Hepatocyte (in vitro differentiated cells): ENCODE measurements at places on chromosomes 12 and 14. TPM values are rescaled to one million over a fixed set of nuclear protein-coding genes. Genes with fewer than 3 reads are reported as not detected.

- no peak for DNase-seq
Observed at GRCh38 chr14:99242238-99242637, 29.8 kb downstream of the BCL11B start.

DNA sequence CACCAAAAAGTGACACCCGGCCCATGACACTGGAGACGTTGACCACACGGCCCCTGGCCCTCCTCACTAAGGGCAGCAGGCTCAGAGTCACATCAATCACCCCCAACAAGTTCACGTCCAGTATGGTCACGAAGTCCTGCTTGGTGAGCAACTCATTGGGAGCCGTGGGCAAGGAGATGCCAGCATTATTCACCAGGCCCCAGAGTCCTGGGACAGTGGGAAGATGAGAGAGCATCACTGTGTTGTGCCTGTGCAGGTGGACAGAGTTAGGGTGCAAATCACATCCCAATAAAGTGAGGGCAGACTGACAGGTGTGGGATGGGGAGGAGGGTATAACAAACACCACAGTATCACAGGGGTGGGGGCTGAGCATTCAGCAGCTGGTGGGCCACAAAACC, 2.5 kb downstream of the RDH16 start:
- DNase-seq, result no peak

GRCh38 chr12:114163771-114164170, 197.6 kb upstream of the RBM19 start:
- peak; percentile 35 for DNase-seq

- DNase-seq, result no peak
Observed at GRCh38 chr12:32644431-32644830, 34.7 kb upstream of the DNM1L start.

DNA sequence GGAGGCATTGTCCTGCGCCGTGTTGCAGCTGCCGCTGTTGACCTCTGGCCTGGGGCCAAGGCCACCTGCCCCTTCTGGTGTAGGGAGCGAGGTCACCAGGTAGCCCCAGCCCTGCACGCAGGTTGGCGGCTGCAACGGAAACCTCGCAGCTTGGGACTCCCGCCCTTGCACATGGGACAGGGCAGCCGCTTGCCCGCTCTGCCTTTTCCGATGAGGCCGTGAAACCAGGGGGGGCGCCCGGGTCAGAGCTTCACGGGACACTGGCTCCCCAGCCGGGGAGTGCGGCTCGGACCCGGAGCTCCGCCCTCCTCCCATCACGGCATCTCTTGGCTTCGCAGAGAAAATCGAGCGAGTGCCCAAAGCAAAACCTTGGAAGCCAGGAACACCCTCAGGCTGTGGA, 25.4 kb downstream of the DNAH10 start:
- no peak for DNase-seq

DNA sequence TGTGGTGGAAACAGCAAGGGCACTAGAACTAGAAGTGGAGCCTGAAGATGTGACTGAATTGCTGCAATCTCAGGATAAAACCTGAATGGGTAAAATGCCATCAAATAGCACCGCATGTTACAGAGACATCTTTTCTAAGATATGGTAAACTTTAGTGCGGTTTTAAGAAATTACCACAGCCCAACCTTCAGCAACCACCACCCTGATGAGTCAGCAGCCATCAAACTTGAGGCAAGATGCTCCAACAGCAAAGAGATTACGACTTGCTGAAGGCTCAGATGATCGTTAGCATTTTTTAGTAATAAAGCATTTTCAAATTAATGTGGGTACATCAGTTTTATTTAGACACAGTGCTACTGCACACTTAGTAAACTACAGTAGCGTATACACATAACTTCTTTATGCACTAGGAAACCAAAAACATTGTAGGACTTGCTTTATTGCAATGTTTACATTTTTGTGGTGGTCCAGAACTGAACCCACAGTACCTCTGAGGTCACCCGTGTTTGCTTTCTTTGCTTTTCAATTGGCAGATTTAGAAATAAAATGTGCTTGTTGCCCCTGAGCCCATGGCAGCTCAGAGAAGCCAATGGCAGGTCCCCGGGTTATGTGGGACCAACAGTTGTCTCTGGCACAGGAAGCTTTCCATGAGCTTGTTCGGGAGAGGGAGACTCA, 15.9 kb downstream of the GOLGA3 start:
- no peak for DNase-seq

DNA sequence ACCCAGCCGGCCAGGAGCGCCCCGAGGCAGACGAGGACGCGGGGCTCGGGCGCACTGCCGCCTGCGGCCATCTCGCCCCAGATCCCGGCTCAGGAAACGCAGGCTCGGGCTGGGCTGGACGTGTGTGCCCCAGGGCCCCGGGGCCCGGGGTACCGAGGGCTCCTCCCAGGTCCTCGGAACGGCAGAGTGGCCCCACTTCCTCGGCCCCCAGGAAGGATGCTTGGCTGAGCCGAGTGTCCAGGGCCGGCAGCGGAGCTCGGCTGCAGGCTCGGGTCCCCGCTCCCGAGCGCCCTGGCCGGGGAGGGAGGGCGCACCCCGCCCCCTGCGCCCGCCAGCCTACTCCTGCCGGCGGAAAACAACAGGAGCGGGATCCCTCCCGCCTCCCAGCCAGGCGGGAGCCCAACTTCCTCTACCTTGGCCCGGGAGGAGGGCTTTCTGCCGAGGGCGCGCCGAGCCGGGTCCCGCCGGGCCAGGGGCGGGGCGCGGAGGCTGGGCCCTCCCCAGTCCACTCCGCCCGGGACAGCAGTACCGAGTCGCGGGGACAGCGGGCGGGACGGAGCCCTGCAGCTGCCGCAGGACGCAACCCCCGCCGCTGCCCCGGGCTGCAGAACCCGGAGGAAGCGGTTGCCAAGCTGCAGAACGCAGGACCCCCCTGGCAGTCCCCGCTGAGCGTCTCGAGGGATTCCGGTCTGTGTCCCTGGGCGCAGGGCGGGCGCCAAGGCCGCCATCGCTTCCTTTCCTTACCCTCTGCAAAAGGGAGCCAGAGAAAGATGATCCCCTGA, at the start of gene VSIG10:
Gene VSIG10 (minus strand): TSS at position 411 of the 782 bp plus-strand sequence. CDS start 340 bp downstream, at position 71.
- DNase-seq, result peak; percentile 84

VRTN gene
- 0.35 TPM in 1 of 2 replicates, not detected in the other for polyA plus RNA-seq

KLRB1 gene
- polyA plus RNA-seq, result not detected in 2 replicates

PRICKLE1 gene
- polyA plus RNA-seq, result 16.5 and 24.8 TPM in 2 replicates

ACOT6 gene
- not detected in 2 replicates for polyA plus RNA-seq

MYF6 gene
- not detected in 2 replicates for polyA plus RNA-seq
